ENCODE measurements at places on chromosomes 16 and 17.

DNA sequence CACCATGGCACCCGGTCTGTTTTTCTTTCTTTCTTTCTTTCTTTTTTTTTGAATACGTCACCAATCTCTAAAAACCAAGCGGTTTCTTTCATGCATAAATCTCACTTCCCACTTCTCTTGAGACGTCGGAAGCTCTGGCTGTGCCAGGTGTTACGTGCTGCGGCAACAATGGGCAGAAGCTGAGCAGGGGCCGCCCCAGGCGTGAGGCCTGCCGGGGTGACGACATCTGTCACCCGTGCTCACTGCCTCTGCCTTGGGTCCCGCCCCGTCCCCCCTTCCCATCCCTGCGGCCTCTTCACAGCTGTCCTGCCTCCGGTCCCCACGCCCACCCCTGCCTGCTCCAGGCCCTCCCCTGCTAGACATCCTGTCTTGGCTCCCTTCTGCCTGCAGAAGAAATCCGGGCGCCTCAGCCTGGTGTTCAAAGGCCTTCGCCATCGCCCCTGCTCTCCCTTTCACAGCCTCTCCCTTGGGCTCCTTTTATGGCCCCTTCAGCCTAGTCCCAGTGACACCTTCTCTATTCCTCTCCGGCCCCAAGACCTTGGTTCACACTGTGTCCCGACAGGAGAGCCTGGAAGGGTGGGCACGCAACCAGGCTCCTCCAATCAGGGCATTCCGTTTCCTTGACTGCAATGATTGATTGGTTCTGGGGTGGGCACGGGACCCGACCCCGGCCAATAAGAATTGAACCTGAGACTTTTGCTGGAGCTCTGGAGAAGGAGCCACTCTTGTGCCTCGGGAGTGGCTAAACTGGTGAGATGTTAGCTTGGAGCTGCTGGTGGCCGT, 4.8 kb downstream of the P2RX1 start:
- DNase-seq = no peak

- DNase-seq = no peak
Measured at GRCh38 chr16:77043076-77043475, 147.9 kb upstream of the MON1B start.

- DNase-seq = no peak
Measured at GRCh38 chr17:75876938-75877751, 1.2 kb downstream of the TRIM47 start.

DNA sequence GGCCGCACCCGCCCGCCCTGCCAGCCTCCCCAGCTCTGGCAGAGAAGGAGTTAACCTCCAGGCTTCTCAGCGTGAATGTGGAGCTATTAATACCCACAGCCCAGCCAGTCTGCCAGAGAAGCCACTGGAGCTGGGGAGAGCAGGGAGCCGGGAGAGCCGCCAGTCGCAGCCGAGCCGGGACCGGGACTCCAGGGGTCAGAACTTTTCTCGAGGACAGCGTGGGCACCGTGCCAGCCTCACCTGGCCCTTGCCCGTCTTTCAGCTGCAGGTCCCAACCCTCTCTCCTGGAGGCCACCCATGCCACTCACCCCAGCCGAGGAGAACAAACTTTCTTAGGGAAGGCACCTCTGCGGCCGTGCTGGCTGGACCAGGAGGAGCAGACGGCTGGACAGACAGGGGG, 33.8 kb upstream of the SBK1 start:
- DNase-seq = no peak

DNA sequence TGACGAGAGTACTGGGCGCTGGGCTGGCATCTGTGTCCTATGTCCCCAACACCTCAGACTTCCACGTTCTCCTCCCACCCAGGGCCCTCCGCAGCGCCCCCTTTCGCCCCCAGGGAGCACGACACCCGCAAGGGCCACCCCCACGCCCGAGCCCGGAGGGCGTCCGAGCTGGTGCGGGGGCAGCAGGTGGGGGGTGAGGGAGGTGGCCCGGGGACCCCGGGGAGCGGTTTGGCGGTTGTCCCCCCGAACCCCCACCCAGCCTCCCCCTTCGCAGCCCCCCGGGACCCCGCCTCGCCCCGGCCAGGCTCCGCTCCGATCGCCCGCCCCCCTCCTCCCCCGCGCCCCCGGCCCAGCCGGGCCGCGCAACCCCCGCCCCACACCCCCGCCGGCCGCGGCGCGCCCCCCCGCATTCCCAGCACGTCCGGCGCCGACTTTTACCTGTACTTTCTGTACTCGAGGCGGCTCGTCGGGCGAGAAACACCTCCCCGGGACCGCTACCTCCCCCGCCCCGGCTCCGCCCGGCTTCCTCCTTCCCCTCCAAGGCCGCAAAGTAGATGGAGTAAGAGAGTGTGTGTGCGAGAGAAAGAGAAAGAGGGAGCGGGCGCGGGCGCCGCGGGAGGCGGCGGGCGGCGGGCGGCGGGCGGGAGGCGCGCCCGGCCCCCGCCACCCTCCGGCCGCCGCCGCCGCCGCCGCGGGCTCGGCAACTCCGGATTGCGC, 901 bp downstream of the CDYL2 start:
- no peak for DNase-seq

- no peak for DNase-seq
Measured at GRCh38 chr16:87046235-87046634, 271.0 kb downstream of the C16orf95 start.

DNA sequence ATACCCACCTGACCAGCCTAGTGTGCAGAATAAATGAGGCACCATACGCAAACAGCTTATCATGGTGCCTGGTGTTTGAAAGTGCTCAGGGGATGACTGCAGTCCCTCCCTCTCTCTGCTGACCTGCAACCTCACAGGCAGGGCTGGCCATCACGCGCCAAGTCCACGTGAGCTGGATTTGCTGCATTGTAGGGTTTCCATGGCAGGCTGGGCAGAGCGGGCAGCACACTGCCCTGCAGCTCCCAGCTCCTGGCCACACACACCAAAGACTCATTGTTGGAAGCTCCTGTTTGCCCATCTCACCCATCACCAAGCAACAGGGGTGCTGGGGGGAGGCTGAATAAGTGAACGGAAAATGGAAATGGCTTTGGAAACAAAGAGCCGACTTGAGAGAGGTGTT, 81.8 kb downstream of the IRX3 start:
- DNase-seq = no peak

DNA sequence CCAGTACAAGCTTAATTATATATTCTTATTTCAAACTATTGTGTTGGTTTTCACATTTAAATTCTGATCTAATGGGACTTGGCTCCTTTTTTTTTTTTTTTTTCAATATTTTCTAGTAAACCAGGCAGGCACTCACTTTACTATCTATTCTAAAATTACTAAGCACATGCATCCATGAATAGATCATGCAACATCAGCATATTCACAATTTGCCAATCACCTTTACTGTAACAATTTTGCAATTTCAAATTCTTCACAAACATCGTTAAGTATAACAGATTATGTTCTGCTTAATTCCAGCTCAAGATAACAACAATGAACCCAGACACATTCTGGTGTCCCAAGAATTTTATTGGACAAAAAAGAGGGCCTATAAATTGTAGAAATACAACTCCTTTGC, 217.4 kb downstream of the CDH8 start:
- DNase-seq = no peak

GRCh38 chr16:56450275-56450985, 702 bp downstream of the NUDT21 start:
- DNase-seq = no peak

- DNase-seq = no peak
Measured at GRCh38 chr16:63943566-63943965, 1178.3 kb downstream of the CDH11 start.

- DNase-seq = no peak
Measured at GRCh38 chr17:64384253-64385186, 6.1 kb downstream of the PECAM1 start.

GRCh38 chr16:73433731-73434307, 385.9 kb upstream of the ZFHX3 start:
- no peak for DNase-seq

GRCh38 chr16:65546353-65546791, 424.5 kb upstream of the CDH11 start:
- DNase-seq = no peak

DNA sequence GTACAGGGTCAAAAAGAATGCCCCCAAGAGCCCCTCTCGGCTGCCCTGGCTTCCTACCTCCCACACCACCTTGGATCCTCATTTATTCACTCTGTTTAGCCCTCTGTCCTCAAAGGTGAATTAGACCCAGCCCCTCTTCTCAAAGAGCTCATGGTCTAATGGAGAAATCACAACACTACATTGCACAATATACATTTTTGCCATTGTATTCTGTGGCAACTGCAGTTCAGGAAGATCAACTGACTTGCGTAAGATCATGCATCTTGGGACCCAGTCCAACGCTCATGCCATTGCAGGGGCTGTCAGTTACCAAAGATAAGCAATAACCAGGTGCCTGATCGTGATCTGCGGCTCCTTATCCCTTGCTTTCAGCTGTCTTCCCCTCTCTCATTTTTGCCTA, 1.4 kb downstream of the KRT38 start:
- no peak for DNase-seq

- no peak for DNase-seq
Measured at GRCh38 chr16:74451951-74452758, 30.9 kb upstream of the CLEC18B start.

DNA sequence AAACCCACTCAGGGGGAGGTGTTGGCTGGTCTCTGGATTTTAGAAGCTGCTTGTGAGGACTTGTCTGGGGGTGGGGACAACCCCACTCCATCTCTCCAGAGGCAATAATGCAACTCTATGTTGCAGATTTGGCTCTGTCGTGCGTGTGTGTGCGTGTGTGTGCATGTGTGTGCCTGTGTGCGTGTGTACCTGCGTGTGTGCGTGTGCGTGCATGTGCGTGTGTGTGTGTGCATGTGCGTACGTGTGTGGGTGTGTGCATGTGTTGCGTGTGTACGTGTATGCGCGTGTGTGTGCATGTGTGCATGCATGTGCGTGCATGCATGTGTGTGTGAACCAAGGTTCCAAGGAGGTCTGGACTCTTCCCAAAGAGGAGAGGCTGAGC, 120.4 kb upstream of the LHX1 start:
- DNase-seq = no peak

- DNase-seq = no peak
Measured at GRCh38 chr16:30523768-30524574, 2.4 kb downstream of the ZNF768 start.
